ENCODE measurements at places on chromosomes 7 and 10.

GRCh38 chr7:29335188-29336083, 140.9 kb downstream of the CHN2 start:
- no peak for DNase-seq

- no peak for DNase-seq
Observed at GRCh38 chr10:67296926-67297325, 371.1 kb downstream of the LRRTM3 start.

GRCh38 chr10:88861036-88861435, 9.4 kb upstream of the ANKRD22 start:
- no peak for DNase-seq

- no peak for DNase-seq
Observed at GRCh38 chr10:11231285-11231684, 213.6 kb downstream of the CELF2 start.

- no peak for DNase-seq
Observed at GRCh38 chr7:76375251-76375650, 16.5 kb upstream of the YWHAG start.

DNA sequence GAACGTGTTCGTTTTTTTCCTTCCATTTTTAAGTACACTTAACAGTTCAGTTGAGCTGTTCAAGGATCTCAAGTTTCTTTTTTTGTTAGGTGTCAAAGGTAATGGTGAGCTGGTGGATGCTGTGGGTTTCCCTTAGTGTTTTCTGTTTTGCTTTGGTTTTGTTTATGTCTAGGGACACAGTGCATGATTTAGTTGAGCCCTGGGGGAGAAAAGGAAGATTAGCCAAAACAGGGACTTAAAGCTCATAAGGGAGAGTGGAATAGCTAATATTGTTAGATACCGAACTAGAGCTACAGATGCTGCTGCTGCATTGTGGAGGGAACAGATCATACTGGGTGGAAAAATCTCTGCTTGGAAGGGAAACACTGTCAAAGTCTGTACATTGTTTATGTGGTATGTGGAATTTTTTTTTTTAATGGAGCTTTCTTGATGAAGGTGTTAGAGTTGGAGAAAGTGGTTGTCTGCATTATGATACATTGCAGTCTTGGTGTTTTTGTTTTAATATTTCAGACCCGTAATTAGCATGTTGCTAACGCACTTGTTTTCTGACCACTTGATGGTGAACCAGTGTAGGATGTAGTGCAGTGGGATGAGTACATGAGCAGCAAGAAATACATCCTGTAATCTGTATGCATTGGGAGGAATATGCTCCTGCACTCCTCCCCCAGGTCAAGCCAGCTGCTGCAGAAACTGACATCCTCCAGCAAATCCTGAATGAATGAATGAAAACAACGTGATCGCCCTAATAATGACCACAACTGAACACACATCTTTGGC, 2.1 kb downstream of the GLCCI1 start:
- DNase-seq: no peak

DNA sequence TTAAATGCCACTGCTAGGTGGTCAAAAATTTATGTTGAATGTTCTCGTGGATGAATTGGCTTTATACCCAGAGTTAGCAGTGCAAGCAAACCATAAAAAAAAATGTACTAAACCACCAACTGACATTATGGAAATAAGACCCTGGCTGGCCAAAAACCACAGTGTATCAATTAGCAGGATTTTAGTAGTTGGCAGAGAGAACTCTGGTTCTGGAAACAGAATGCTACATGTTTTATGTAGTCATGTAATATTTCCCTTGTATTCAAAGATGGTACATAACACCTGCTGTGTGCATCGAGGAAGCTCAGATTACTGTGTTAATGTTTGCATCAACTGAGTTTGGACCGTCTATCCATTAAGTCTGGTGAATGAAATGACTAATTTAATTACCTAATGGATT, 618.5 kb downstream of the CCSER2 start:
- DNase-seq: no peak

- DNase-seq: no peak
Observed at GRCh38 chr10:12841426-12841825, 160.1 kb downstream of the CCDC3 start.

DNA sequence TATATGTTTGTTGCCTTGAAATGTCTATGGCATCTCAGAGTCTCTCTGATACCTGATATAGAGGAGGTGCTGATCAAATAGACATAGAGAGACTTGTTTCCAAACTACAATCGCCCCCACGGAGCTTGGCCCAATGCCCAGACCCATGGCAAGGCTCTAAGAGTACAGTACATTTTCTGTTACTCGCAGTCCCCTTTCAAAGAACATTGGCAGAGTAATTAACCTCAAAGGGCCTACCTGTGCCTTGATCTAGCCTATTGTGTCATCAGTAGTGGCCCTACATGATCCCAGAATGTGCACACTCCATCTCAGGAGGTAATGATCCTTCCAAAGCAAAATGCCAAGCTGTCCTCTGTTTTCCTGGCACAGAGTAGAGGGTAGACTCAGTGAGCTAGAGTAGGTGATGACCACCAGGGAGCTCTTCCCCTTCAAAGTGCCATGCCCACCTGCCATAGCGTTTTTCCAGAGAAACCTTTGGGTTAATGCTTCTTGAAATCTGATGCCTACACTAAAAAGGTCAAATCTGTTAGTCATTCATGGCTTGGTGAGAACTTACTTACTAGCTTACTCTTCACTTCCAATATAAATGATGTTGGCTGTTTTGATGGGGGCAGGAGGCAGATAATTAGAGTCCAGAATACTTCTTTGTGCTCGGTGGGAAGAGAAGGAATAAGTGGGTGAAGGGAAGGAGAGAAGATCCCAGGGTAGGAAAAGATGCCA, 41.2 kb upstream of the ACSL5 start:
- DNase-seq: no peak

GRCh38 chr7:138665669-138666140, 35.5 kb downstream of the SVOPL start:
- no peak for DNase-seq

GRCh38 chr10:73519336-73519735, 23.5 kb upstream of the PPP3CB start:
- no peak for DNase-seq

DNA sequence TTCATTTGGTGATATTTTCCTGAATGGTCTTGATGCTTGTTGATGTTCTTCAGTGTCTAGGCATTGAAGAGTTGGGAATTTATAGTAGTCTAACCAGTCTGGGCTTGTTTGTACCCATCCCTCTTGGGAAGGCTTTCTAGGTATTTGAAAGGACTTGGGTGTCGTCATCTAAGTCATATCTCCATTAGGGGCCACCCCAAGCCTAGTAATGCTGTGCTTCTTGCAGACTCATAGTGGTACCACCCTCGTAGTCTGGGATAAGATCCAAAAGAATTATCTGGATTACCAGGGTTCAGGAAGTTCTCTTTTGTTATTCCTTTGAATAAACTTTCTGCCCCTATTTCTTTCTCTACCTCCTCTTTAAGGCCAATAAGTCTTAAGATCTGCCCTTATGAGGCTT, 319.4 kb upstream of the MYO3A start:
- no peak for DNase-seq

GRCh38 chr7:140596519-140597427, 43.8 kb downstream of the DENND2A start:
- DNase-seq: no peak

GRCh38 chr10:44281089-44281613, 103.7 kb downstream of the CXCL12 start:
- no peak for DNase-seq

- no peak for DNase-seq
Observed at GRCh38 chr7:4712281-4713182, 30.4 kb downstream of the FOXK1 start.

GRCh38 chr10:114557854-114558253, 100.2 kb downstream of the ABLIM1 start:
- DNase-seq: no peak

- DNase-seq: no peak
Observed at GRCh38 chr7:26237035-26237807, 35.7 kb downstream of the CBX3 start.

- DNase-seq: no peak
Observed at GRCh38 chr10:20890491-20891337, 6.4 kb downstream of the NEBL start.

- no peak for DNase-seq
Observed at GRCh38 chr7:114481999-114482398, 67.4 kb downstream of the FOXP2 start.

DNA sequence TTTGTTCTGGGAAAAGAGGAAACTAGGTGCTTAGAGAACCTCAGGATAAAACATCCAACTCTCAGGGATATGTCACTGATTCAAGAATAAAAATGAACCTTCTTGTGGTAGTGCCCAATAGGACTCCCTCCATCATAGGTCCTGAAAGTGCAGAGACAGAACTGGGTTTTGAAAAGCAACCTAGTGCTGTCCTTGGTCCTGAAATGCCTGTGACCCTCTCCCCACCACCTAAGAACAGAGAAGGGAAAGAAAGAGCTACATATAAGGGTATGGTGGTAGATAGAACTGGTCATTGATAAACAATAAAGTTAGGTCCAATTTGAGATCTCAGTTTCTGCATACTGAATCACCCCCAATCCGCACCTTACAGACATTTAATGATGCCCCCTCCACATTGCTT, 953.3 kb downstream of the XPNPEP1 start:
- DNase-seq: no peak

DNA sequence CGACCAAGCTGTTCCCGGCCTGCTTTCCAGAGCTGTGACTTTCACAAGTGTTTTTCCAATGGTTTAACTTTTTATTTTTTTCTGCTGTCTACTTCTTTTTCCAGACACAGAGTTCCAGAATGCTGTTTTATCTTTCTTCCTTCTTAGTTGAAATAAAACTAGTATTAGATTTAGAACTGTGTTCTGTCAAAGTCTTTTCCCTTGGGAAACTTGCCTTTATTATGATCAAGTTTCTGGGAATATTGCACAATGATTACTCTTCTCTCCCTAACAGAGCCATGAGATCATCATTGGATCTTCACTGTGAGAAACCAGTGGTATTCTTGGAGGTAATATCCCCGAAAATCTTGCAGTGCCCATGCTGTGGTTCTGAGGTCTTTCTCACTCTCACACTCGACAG, 104.9 kb upstream of the KCND2 start:
- no peak for DNase-seq

DNA sequence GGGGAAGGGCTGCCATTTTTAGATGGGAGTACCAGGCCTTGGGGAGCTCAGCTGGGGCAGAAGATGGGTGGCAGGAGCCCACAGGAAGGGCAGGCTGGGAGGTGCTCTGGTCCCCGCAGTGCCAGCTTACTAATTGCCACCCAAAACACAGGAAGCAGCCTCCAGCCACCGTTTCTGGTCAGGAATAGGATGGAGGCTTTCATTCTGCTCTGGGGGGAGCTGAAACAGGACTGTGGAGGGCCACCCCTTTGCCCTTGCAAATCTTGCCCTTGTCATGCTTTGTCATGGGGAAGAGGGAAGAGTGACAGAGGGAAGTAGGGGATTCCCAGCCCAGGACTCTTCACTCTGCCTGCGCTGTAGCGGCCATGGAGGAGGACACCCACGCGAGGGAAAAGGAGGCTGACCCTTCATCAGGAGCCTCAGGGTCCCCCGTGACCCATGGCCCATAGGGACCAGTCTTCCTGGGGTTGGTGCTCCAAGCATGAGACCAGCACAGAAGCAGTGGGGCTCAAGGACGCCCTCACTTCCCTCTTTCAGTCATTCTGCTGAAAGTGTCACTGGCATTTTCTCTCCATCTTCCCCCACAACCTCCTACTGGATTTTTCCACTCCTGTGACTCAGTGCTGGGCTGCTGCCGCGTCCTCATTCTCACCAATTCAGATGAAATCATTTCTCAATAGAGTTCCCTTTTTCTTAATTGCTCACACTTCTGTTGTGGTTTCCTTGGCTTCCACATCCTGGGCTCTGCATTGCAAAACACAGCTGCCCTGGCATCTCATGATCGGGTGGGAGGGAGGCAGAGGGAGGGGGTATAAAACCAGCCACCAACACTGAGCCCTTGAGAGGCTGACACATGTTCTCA, 61.9 kb downstream of the MKI67 start:
- DNase-seq: peak; percentile 58

DNA sequence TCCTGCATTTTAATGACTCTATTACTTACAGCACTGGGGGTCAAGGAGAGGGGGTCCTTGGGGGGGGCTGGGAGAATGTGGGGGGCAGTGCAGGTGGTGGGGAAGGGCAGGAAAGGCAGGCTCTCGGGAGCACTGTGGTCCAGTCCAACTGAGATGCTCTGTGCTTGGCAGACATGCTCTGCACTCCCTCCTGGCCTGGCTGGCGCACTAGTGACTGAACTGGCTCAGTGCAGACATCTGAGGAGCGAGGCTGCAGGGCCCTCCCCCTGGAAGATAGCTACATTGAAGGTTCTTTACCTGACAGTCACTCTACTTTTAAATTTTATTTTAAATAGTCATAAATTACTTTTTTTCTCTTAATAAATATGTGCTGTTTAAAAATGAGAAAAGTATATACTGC, 105.7 kb downstream of the NEURL1 start:
- DNase-seq: no peak

GRCh38 chr7:132854238-132854637, 227.7 kb downstream of the CHCHD3 start:
- no peak for DNase-seq

DNA sequence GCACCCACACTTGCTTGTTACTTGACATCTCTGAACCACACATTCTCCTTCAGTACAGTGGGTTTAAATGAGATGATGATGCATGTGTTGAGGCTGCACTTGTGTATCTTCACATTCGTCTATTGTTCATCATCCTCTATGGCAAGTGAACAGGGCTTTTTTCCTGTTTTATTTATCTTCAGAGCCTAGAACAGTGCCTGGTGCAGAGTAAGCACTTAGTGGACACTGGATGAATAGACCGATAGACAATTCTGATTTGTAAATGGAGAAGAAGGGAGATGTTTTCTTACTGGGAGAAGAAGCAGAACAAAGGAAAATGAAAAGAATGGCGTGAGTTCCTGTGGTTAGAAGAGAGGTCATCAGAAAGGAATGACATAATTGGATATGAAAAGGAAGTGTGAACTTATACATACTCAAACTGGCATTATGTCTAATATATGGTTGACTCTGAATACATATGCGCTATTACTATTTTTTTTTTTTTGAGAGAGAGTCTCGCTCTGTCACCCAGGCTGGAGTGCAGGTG, 99.7 kb downstream of the AVL9 start:
- DNase-seq: no peak

DNA sequence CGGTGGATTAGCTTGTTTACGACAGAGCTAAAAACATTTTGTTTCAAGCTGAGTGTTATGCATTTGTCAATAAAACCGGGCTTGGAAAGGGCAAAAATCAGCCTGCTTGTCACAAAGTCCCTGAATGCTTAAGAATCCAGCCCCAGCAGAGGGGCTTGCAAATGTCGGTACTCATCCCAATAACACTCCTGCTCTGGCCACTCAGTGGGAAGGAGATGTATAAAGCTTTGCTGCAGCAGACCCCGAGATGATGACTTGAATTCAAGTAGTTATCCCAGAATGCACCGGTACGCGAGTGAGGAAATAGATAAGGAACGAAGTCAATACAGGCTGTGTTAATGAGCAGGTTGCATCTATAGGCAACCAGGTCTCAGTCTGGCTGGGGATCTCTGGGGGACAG, 662.3 kb downstream of the CCSER2 start:
- no peak for DNase-seq

- no peak for DNase-seq
Observed at GRCh38 chr7:107622894-107623293, 37.7 kb upstream of the SLC26A4 start.

- DNase-seq: no peak
Observed at GRCh38 chr10:25493122-25493893, 318.5 kb downstream of the GPR158 start.

- DNase-seq: no peak
Observed at GRCh38 chr10:67923551-67923950, 39.1 kb downstream of the SIRT1 start.

All from stimulated activated CD8-positive, alpha-beta memory T cell treated with anti-CD3 and anti-CD28 coated beads, Interleukin-4, amount 100 ng/mL, for 4 hours (primary cell).